Heart right ventricle (tissue), 16 donors: ENCODE measurements at places on chromosomes 6 and 20.

DNA sequence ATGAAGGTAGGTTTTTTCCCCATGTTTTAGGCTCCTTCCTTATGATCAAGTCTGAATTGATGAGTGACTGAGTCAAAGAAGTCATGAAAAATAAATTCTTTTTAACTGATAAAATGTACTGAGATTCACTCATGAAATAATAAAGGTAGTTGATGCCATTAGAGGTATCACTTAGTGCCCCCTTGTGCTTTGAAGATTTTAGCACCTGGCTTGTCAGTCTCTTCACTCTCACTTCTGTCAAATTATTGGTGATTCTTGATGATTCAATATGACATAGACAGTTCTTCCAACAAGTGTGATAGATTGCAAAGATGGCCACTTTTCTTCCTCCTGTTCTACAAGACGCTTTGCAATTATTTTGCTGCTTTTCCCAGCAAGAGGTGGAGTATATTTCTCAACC is 4.2 kb upstream of the DLK2 start:
- no peak for DNase-seq
- no peaks in the 10 kb centered on the region for H3K27me3 ChIP-seq
- H3K4me3 ChIP-seq = no peak overlapping the region

DNA sequence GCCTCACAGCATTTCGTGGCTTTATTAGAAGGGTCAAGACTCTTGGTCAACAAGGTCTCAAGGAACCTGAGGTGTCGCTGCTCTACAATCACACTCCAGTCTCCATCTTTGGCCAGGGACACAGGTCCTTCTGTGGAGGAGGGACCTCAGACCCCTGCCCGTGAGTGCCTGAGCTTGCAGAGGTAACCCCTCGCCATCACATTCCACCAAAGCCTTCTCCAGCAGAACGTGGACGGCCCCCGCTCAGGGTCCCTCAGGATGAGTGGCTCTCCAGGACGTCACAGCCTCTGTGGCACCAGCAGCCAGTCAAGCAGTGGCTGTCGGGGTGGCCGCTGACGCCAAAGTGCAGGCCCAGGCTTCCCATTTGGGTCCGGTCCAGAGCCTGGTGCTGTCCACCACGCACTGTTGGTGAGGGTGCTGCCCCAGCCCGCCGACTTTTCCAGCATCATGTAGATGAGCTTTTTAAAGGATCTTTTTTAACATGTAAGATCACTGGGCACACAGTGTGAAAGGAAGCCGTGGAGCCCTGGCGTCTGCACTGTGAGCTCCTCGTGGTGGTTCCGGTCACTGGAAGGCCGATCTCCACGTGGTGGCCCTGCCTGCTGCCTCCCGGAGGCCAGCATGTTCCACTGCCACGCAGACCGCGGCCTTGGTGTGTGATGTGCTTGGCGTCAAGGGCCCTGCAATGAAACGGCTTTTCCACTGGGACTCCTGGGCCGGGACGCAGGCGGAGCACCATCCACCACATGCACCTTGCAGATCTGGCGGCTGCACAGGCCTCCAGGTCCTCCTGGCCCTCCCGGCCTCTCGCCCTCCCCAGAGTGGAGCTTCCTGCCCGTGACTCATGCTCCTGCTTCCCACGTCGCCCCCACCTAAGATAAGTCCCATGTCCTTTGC is 8.3 kb upstream of the KIF25 start:
- H3K27me3 ChIP-seq = no peaks in the 10 kb centered on the region
- H3K27ac ChIP-seq = peak overlapping the region; percentile 66
- peaks cover 5% of the 10 kb centered on the region for H3K4me1 ChIP-seq

- H3K4me3 ChIP-seq = no peak overlapping the region
- no peaks in the 10 kb centered on the region for H3K27me3 ChIP-seq
- no peak for DNase-seq
- no peaks in the 10 kb centered on the region for H3K4me1 ChIP-seq
These were observed 99.4 kb upstream of the ADTRP start for GRCh38 chr6:11878029-11878428.

GRCh38 chr20:51354769-51355319 is 187.7 kb downstream of the NFATC2 start:
- H3K4me1 ChIP-seq = no peaks in the 10 kb centered on the region
- H3K36me3 ChIP-seq = no peaks in the 10 kb centered on the region
- DNase-seq = no peak
- H3K27ac ChIP-seq = no peak overlapping the region

DNA sequence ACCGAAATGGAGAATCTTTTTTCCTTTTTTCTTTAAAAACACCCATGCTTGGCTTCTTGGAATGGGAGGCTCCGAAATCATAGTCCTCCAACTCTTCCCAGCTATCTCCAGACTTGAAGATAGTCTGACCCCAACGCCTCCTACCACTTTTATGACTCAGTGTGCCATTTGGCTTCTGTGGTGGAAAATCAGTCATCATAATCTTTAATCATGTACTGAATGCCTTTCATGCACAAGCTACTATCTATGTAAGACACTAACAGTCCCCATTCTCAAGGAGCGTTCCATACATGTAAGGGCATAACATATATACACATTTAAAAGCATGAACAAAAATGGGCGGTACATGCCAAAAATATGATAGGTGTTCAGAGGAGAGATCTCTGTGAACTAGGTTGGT is 44.1 kb downstream of the TMEM14B start:
- no peaks in the 10 kb centered on the region for H3K36me3 ChIP-seq
- no peak overlapping the region for H3K27ac ChIP-seq
- H3K27me3 ChIP-seq = no peaks in the 10 kb centered on the region
- no peak for DNase-seq
- no peak overlapping the region for H3K4me3 ChIP-seq

- H3K4me3 ChIP-seq = no peak overlapping the region
- DNase-seq = no peak
- H3K27me3 ChIP-seq = no peaks in the 10 kb centered on the region
These were observed 252.2 kb downstream of the ADGB start for GRCh38 chr6:146850981-146851380.

DNA sequence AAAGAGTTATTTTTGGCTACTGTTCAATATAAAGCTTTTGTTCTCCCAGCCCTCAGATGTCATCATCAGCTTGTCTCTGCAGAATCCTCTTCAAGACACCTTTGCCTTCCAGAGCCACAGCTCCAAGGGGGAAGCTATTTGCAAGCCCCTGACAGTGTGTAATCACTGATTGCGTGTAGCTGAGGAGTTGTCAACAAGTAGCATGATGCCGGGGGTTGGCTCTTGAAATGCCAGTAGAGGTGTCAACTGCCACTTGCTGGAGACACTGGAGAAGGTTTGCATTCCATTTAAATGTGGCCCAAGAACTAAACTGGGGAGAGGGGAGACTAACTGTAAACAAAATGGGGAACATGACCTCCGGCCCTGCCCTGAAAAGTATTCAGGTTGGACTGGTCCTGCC is 44.3 kb upstream of the PDYN start:
- H3K27me3 ChIP-seq = peaks cover 23% of the 10 kb centered on the region
- H3K4me3 ChIP-seq = no peak overlapping the region
- H3K36me3 ChIP-seq = no peaks in the 10 kb centered on the region
- no peak overlapping the region for H3K27ac ChIP-seq
- DNase-seq = no peak

DNA sequence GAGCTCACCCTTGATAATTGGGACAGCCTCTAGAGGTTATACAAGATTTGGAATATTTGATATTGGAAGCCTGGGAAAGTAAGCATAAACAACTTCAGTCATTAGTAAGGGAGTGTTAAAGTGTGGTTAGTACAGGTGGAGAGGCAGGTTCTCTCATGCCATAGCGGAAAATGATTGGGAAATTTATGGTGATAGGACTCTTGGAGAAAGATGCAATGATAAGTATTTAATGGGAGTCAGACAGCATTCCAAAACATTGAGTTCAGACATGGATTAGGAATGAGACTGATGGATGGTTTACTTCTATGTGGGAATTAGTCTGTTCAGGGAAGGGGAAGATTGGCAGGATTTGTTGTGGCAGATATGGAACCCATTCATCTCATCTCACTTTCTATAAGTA is 152.7 kb downstream of the MCHR2 start:
- H3K4me3 ChIP-seq = no peak overlapping the region
- no peaks in the 10 kb centered on the region for H3K36me3 ChIP-seq
- no peak overlapping the region for H3K27ac ChIP-seq
- DNase-seq = no peak
- H3K27me3 ChIP-seq = no peaks in the 10 kb centered on the region
- H3K4me1 ChIP-seq = no peaks in the 10 kb centered on the region

- DNase-seq = no peak
- no peaks in the 10 kb centered on the region for H3K27me3 ChIP-seq
- H3K4me3 ChIP-seq = no peak overlapping the region
- H3K27ac ChIP-seq = no peak overlapping the region
These were observed 70.5 kb downstream of the TOX2 start for GRCh38 chr20:43985121-43985520.
